ENCODE measurements at places on chromosomes 13 and 19.
A peak's percentile ranks its signal among the peaks of the same experiment; 100 is the strongest.

DNA sequence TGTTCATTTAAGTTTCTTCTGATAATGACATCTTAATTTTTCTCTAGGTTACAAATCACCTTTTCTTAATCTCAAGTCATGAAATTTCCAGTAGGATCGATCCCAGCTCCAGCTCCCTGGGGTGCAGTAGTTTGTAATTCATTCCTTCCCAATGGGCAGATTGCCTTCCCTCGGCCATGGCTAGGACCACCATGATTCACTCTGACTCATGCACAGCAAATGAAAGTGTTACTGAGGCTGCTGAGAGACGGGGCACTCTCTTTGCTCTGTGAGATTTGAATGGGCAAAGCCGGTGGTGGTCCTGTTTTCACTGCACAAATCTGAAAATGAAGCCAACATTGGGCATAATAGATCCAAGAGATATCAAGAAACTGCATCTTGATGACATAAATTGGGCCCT is 202.8 kb upstream of the IRS2 start:
- no peak for DNase-seq

DNA sequence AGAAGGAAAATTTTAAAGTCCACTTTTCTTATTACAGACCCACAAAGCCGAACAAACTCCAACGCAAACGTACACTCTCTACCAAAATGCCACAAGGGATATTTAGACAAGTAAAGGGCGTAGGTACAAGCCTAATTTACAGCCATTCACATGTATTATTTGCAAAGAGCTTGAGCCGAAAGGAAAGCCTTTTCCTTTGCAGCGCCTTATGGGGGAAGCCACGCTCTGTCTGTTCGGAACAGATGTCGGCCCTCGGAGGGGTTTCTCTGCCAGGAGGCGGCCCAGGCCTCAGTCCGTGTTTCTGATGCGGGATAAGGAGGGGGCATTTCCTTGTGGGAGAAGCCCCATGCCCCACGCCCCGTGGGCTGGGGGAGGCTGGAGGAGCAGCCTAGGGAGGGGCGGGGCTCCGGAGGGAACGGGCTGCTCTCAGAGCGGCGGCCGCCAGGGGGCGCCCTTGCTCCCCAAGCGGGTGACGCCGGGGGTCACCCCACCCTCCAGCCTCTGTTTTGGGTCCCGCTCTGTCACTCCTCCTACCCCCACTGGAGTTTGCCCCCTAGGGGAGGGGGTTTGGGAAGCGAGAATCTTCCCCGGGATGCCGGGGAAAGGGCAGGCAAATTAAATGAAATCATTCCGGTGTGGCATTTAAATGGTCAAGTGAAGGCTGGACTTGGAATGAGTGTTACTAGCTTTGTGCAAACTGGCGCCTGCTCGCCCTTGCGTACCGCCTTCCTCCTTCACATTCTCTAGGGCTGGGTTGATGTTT is 2.9 kb downstream of the HTR2A start:
- DNase-seq: peak; percentile 39

GRCh38 chr13:86377451-86377850 is 578.2 kb upstream of the SLITRK6 start:
- DNase-seq: no peak

DNA sequence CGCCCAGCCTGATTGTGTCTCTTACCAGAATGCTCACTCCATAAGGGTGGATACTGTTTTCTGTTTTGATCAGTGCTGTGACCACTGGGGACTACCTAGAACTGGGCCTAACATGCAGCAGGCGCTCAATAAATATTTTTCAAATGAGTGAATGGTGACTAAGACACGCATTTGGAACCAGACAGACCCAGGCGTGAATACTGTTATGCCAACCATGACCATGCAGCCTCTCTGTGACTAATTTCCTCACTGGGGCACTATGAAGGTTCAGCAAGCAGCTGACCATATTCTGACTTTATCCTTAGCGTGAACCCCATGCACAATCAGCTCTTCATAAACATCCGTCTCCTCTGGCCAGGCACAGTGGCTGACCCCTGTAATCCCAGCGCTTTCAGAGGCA is 13.0 kb upstream of the SPC24 start:
- DNase-seq: no peak

DNA sequence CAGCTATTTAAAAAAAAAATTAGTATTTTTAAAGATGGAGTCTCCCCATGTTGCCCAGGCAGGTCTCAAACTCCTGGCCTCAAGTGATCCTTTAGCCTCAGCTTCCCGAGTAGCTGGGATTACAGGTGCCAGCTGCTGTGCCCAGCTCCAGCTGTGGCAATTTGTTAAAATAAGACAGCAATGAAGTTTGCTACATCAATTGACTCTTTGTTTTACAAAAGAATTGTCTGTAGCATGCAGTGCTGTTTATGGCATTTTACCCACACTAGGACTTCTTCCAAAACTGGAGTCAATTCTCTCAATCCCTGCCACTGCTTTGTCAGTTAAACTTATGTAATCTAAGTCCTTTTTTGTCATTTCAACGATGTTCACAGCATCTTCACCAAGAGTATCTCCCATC is 49.3 kb downstream of the NDFIP2 start:
- DNase-seq: no peak

GRCh38 chr13:104086759-104087158 is 1020.5 kb upstream of the SLC10A2 start:
- DNase-seq: no peak

- no peak for DNase-seq
Measured at GRCh38 chr19:10432736-10433130, 12.4 kb downstream of the PDE4A start.

- DNase-seq: no peak
Measured at GRCh38 chr19:13121551-13122274, 3.6 kb downstream of the NACC1 start.

- peak; percentile 34 for DNase-seq
Measured at GRCh38 chr19:48102870-48103751, 7.5 kb downstream of the PLA2G4C start.
